ENCODE measurements at places on chromosomes 1 and 21.

DNA sequence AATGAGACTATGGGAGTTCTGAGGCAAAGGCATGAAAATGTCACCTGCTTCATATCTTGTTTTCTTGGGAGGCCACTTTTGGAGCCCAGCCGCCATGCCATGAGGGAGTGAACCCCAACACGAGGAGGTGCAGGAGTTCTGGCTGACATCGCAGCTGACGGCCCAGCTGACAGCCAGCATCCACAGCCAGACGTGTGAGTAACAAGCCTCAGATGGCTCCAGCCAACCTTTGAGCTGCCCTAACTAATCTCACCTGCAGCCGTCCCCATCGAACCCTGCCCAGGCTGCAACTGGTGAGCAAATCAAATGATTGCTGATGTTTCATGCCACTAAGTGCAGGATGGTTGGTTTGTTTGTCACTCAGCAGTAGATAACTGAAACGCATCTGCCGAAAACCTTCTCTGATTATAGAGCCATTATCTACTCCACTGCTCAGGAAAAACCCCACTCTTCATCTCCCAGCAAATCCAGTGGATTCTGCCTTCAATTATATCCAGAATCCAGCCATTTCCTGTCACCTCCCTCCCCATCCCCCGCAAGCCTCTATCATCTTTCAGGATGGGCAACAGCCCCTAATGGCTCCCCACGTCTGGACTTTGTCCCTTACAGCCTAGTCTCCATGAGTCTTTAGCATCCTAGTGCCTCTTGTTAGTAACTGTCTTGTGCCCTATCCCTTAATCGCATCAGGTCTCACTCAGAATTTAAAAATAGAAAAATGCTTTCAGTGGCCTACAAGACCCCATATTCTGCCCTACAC is 18.5 kb upstream of the RAB4A start:
- DNase-seq: no peak

- DNase-seq: no peak
Observed at GRCh38 chr1:7932524-7933138, 8.0 kb downstream of the TNFRSF9 start.

DNA sequence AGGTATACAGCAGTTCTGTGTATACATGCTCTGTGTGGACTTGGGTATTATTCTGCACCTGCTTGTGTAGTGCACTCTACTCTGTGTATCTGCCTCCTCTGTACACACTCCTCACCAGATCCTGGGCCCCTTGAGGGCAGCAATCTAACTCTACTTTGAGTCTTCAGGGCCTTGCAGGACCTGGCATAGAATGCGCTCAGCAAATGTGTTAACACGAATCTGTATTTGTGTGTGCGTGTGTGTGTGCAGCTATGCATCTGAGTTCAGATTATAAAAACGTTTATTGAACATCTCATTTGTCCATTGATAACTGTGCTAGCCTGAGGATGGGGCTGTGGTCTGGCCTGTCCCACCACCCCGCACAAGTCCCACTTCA is 3.9 kb upstream of the MEF2D start:
- no peak for DNase-seq

- DNase-seq: no peak
Observed at GRCh38 chr1:76759171-76759860, 108.0 kb upstream of the ST6GALNAC5 start.

DNA sequence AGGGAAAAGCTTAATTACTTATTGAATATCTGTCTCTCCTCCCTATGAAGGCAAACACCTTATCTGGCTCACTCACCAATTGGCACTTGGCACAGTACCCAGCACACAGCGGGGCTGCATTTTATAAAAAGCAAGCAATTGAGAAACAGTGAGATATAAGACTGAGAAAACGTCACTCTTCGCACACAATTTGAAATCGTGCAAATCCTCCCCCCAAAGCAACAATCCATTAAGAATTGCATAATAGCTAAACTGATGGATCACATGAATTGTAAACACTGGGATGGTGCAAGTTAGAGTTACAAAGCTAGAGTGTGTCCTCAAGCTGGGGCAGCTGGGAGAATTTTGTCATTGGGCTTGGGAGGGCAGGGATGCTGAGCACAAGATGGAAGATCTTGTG is 27.1 kb downstream of the PRDX6 start:
- no peak for DNase-seq

DNA sequence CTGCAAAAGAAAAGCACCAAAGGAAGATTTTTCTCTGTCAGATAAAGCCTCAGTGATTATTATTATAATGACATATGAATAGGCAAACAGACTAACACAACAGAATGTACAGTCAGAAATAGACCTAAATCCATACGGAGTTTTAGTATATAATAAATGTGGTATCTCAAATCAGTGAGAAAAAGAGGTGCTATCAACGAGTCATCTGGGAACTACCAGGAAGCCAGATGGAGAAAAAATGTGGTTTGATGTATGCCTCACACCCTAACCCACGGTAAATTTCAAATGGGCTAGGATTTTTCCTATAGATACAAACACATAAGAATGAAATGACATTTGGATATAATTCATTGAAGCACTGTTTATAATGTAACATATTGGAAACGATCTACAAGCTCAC is 110.3 kb downstream of the ODF2L start:
- DNase-seq: no peak

DNA sequence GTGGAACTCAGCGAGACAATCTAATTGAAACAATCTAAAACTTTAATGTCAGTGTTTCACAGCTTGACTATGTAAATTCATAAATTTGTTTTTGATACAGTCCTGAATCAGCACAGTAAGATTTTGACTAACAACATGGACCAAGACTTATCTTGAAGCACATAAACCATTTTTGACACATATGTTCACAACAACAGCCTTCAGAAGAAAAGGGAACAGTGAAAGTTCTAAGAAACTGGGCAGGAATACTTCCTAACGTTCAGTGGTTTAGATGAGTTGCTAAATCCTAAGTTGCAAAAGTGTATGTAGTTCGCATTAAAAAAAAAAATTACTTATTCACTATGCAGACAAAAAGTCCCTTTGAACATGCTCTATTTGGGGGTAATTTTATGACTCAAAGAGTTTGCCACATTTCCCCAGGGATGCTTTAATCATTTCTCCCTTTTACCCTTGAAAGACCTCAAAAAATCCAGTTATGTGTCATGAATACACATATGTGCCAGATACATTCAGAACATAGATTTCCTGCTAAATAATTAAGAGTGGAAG is 120.2 kb downstream of the MRPL39 start:
- DNase-seq: no peak

DNA sequence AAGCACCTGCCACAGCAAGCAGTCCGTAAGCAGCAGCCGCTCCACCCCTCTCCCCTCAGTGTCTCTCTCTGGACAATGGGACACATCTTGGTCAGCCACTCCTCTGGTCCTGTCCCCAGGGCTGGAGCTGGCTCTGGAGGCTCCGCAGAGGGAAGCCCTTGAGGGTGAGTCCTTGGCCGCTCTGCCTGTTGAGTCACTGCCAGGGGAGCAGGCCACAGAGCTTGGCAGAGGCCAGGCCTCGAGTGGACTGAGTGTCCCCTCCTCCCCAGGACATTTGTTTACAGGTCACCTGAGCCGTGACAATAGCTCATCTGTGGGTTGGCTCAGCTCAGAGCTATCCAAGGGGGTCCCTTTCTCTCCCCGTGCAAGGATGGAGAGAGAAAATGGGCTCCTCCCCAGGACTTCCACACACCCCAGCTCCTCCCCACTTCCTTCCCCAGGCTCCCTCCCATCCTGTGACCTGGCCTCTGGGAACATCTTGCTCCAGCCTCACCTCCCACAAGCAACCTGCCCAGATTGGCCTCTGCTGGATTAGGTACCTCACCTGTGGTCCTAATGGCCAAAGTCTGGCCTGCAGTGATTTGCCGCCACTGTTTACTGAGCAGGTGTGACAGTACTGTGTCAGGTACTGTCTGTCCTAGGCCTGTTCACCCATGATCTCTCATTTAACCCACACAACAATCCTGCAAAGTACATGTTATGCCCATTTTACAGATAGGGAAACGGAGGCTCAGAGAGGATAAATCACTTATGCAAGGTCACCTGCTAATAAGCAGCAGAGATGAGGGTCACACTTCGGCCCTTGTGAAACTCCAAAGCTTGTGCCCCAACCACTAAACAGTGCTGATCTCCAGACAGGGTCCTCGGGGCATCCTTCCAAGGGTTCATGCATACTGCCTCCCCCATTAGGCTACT is 4.8 kb downstream of the FAM131C start:
- DNase-seq: no peak

GRCh38 chr1:185645162-185645640 is 89.0 kb upstream of the HMCN1 start:
- DNase-seq: no peak

DNA sequence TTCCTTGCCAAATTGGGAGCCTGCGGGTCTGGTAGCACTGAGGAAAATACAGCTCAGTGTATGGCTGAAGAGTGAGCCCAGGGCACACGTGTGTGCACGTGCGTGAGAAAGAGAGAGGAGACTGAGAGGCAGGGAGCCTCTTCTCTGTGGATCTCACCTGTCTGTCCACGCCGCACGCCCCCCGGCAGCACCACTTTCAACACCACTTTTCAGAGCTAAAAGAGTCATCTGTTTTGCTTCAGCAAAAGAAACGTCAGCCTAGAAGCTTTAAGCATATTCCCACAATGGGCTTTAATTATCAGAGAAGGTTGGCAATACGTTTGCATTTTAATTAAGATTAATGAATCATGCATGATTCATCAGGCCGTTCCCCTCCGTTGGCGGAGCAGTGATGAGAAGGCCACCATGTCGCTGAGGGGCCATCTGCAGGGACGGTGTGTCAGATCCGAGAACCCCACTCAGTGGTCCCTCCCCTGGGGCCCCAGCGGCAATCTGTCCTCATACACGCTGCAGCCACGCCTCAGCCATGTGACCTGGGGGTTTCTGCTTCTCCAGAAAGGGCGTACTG is 56.8 kb downstream of the SIK1 start:
- DNase-seq: no peak

DNA sequence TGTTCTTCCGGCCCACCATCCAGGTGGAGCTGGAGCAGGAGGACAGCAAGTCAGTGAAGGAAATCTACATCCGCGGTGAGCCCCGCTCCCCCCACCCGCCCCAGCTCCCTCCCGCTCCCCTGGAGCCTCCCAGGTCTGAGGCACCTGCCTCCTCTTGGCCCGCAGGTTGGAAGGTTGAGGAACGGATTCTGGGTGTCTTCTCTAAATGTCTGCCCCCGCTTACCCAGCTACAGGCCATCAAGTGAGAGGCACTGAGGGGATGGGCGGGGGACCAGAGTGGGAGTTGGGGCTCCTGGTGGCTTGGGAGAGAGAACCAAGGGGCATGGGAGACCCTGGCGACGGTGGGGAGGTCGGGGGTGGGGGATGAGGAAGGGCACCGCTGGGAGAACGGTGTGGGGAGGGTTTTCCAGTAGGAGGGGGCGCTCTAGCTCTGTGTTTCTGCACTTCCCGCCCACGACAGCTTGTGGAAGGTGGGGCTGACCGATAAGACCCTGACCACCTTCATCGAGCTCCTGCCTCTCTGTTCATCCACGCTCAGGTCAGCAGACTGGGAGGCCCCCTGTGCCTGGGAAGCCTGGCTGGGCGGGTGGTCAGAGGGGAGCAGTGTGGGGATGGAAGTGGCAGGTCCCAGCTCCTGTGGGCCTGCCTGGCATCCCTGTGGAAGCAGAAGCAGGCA is 4.2 kb downstream of the LRRC71 start:
- no peak for DNase-seq

GRCh38 chr1:224205438-224205840 is 22.4 kb downstream of the DEGS1 start:
- DNase-seq: no peak

GRCh38 chr1:48196237-48196636 is 26.3 kb upstream of the SLC5A9 start:
- DNase-seq: no peak

- DNase-seq: no peak
Observed at GRCh38 chr1:246609632-246610031, 43.4 kb downstream of the CNST start.

GRCh38 chr1:166884971-166885370 is 8.9 kb upstream of the TADA1 start:
- DNase-seq: no peak

GRCh38 chr1:247529771-247530355 is 6.4 kb downstream of the OR2C3 start:
- no peak for DNase-seq

- no peak for DNase-seq
Observed at GRCh38 chr1:176989023-176989422, 175.5 kb downstream of the ASTN1 start.

GRCh38 chr1:166974647-166975345 is 544 bp downstream of the ILDR2 start:
- DNase-seq: no peak

- no peak for DNase-seq
Observed at GRCh38 chr1:54559111-54559548, 11.1 kb downstream of the ACOT11 start.

GRCh38 chr1:44267438-44267837 is 54.2 kb downstream of the DMAP1 start:
- DNase-seq: no peak

DNA sequence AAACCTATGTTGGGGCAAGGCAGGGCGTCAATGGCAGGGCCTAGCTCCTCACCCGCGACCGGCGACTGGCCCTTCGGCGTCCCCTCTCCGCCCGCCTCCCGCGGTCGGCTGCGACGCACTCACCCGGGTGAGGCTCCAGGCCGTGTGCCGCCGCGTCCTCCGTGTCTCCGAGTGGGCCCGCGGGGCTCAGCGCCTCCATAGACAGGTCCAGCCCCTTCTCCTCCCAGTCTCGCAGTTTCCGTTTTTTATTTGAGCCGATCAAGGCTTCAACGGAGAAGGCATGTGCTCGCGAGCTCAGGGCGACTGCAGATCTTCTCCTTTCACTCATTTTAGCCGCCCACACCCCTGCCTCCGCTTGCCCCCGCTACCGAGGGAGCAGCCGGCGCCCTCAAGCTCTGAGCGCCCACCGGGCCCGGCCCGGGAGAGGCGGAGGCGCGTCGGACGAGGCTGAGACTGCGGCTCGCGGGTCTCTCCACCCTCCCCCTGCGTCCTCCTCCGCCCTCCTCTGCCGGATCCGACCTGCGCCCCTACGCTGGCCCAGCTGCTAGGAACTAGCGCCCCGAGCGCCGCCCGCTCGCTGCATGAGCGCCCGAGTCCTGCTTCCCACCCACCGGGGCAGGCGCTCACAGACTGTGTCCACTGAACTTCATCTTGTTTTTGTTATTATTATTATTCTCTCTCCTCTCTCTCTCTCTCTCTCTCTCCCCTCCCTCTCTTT is 516 bp downstream of the TBX15 start:
- no peak for DNase-seq

GRCh38 chr1:39787468-39787867 is 1.2 kb downstream of the BMP8B start:
- DNase-seq: no peak

- no peak for DNase-seq
Observed at GRCh38 chr1:65213271-65214023, 65.4 kb downstream of the AK4 start.

DNA sequence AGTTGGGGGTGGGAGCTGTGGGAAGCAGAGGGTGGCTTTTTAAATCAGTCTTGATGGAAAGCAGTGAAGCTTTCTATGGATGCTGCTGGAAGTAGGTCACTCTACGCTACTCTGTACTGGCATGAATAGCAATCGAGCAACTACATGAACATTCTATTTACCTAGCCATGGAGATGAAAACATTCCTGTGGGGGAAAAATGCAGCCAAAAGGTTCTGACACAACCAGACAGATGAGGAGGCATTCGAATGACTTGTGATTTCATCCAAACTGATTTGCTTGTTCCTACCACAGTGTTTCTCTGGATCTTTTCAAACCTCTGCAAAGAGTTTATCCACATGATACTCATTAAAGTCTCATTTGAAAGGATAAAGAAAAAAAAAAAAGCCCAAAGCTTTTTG is 95.0 kb downstream of the ASTN1 start:
- DNase-seq: no peak

Data from T-helper 17 cell (primary cell).